K562 (cell line): ENCODE measurements at places on chromosomes 12 and 14. TPM values are rescaled to one million over a fixed set of nuclear protein-coding genes. Genes with fewer than 3 reads are reported as not detected.

The MFAP5 gene
- not detected in 2 replicates for total RNA-seq

- no peak for DNase-seq
These were observed 113.0 kb downstream of the GLT1D1 start for GRCh38 chr12:128966203-128966810.

DNA sequence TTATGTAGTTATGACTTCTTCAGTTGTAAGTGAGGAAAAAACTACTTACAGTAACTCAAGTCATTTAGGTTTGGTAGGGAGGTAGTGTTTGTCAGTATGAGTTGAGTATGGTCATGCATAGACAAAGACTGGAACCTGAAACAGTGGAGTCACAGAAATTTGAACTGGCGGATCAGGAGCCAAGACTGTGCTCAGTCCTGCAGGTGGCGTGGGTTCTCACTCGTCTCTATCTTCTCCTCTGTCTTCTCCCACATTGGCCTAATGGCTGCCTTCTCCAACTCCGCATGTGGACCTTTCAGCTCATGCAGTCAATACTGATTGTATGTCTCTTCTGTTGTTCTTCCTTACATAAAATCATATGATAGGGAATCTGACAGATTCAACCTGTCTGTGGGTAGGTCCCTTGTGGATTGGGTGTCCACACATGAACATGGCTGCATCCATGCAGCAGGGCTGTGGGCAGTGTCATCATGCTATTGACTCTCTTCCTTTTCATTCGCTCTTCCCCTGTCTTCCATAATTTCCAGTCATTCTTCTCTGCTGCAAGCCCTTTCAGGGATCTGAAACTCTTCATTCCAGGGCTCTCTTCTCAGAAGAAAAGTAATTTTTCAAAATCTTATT lies 78.8 kb upstream of the NEDD1 start:
- DNase-seq = no peak

- DNase-seq = no peak
These were observed 125.9 kb downstream of the PAPOLA start for GRCh38 chr14:96627811-96628775.

DNA sequence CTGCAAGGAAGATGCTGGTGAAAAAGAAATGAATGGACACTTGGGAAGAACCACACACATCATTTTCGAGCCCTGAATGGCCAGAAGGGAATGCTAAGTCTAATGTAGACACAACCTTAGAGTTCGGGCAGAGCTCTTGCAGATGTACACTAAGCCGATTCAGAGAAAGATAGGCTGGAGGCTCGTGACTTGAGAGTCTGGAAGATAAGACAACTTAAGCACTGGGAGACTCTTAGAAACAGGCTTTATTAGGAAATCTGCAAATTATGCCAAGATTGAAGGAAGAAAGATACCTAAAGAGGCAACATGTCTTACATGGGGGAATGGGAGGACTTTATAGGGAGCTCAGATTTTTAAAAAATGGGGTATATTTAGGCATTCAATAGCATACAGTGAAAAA lies 13.5 kb downstream of the TBPL2 start:
- DNase-seq = no peak

GRCh38 chr14:91732439-91732838 lies 553 bp upstream of the CATSPERB start:
- no peak for DNase-seq

The MRPL52 gene
- 213 and 214 TPM in 2 replicates for total RNA-seq

DNA sequence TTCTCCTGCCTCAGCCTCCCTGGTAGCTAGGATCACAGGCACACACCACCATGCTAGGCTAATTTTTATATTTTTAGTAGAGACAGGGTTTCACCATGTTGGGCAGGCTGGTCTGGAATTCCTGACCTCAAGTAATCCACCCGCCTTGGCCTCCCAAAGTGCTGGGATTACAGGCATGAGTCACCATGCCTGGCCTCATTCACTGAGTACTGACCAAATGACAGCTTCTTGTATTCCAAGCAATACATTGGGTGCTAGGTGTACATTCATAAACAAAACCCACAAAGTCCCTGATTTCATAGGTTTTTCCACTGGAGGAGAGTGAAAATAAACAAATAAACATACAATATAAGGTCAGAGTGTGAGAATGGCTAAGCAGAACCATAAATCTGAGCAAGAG lies 136.3 kb downstream of the HELB start:
- no peak for DNase-seq

The ITGA5 gene
- total RNA-seq = 71.0 and 75.2 TPM in 2 replicates

The CCDC175 gene
- not detected in 2 replicates for total RNA-seq

- DNase-seq = no peak
These were observed 90.1 kb upstream of the FOXG1 start for GRCh38 chr14:28676479-28676878.

DNA sequence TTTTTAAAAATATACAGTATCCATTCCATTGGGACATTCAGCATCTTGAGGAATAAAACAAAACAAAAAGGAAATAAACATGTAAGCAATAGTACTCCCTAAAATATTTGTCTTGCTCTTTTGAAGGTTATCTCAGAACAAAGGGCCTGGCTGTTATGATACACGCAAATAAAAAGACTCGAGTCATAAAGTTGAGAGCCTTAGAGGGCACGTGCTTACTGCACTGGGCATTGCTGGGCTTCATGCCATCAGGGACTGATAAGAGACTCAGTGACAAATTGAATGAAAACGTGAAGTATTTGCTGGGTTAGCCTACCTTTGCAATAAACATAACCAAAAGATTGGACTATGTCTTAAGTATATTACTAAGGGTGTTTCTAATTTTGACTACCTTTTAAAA lies 118.9 kb downstream of the SLC35F4 start:
- DNase-seq = no peak

DNA sequence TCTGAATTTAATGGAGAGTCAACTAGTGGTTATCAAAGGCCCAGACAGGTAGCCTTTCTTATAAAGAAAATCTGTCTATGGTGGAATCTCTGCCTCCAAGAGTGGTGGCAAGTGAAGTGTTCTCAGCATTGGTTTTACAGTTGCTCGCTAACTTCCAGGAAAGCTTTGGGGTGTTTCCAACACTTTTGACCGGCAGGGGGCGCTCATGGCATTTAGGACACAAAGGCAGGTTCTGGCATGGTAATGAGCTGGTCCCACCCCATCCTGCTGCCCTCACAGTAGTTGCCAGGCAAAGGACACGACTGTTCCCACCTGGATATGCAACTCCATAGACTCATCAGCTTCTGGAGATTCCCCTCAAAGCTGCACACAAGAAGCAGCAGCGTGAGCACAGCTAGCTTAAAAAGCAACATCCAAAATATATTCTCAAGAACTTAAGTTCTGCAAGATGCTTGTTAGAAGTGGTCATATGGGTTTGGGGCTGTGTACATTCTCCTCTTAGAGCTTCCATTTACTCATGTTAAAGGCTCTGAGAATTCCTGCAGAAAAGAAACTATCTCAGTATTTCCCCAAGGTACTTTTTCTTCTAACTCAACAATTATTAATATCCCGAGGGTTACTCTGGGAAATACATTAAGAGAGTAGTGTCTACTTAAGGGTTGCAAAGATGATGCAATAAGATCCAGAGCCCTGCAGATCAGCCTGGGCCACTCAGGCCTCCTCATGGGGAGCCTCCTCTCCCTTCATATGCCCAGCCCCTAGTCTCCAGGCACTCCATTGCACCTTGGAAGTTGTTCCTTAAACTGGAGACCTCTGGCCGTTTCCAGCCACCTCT lies 14.8 kb downstream of the PROX2 start:
- peak; percentile 79 for DNase-seq

The GSG1 gene
- total RNA-seq = not detected in 2 replicates

DNA sequence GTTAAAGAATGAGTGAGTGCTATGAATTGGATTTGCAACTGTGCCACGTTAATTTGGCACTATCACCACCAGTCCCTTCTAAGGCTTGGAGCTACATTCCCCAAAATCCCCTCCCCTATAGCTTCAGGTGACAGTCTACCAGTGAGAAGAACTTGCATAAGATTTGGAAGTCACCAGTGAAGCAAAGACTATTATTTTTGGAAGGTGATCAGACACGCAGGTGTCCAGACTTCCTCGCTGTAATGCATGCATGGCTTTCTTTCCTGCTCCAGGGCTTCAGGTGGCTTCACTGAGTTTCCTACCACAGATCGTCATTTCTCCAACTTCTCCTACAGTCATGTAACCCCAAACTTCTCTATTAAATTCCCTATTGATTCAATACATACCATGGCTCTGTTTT lies 61.4 kb downstream of the SLC41A2 start:
- no peak for DNase-seq

- no peak for DNase-seq
These were observed 234.2 kb downstream of the TTC8 start for GRCh38 chr14:89058697-89059096.

GRCh38 chr14:75434138-75434889 lies 6.5 kb downstream of the JDP2 start:
- DNase-seq = no peak
